Hepatocyte (in vitro differentiated cells): ENCODE measurements at places on chromosomes 13 and 19.
A peak's percentile ranks its signal among the peaks of the same experiment; 100 is the strongest.

DNA sequence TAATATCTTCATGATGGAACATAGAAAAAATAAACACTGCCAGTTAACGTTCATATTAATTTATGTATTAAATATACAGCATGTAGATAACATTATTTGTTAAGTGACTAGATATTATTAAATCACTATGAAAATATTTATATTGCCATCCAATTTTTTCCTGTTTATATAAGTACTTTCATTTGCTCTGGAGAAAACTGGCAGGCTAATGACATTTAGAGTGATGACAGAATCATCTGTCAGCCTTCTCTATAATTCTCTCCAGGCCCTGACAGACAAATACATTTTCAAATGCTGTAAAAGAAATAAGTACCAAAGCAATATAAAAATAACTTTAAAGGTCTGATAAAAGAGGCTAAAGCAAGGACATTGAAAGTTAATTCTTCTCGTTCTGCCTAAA, 2556.7 kb upstream of the PCDH20 start:
- no peak for DNase-seq

DNA sequence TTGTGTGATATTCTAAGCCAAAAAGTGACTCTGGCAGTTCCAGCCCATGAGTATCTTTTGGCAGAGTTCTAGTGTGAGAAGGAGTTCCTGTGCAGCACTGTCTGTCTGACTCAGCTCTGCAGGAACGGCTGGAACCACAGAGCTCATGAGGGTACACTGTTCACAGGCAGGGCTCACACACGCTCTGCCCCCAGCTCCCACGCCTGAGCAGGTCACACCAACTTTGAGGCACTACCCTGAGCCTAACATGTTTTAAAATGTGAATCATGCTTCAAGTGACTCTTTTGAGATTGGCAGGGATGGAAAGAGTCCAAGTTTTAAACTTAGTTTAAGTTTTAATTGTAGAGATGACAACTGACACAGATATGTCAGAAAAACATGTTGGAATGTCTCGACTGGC, 1203.3 kb downstream of the UQCRFS1 start:
- DNase-seq, result no peak

GRCh38 chr19:40613690-40614621, 12.8 kb downstream of the LTBP4 start:
- DNase-seq, result peak; percentile 87

GRCh38 chr19:34265221-34265650, 10.9 kb downstream of the GARRE1 start:
- DNase-seq, result no peak

DNA sequence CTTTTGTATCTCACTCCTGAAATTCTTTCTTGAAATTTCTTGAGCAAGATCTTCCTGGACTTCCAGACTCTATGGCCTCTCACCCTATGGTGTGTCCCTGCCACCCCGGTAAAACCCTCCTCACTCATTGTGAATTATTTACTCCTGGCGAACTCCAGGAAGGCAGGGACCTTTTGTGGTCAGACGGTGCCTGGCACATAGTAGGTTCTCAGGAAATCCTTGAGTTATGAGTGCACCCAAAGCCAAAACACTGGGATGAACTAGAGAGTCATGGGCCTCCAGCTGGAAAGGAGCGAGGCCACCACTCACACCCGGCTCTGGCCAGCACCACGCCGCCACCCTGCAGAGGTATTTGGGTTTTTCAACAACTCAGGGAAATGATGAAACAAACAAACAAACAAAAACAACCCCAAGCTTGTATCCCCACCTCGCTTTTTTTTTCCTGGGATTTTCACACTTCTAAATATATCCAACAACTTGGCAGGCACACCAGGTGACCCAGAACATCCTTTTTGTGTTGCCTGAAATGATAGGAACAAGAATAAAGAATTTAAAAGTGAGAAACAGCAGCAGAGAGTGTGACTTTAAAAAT, 11.2 kb downstream of the HPN start:
- no peak for DNase-seq

DNA sequence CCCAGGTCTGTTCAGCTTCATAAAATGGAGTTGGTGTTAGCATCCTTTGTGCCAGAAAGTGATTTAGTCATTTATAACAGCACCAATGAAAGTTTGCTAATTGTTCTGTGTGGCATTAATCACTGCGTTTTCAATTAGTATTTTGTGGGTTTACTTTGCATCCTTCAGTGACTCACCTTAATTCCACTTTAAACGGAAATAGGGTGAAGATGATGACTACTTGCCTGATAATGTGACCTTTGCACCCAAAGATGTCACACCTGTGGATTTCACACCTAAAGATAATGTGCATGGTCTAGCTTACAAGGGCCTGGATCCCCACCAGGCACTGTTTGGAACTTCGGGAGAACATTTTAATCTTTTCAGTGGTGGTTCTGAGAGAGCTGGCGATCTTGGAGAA, 15.0 kb downstream of the GPATCH1 start:
- DNase-seq, result no peak

GRCh38 chr13:76939215-76939614, 9.1 kb upstream of the ACOD1 start:
- no peak for DNase-seq
